CD14-positive monocyte (primary cell): ENCODE measurements at places on chromosomes 2 and 18. TPM values are rescaled to one million over a fixed set of nuclear protein-coding genes. Genes with fewer than 3 reads are reported as not detected.

The ASIC4 gene
- polyA plus RNA-seq, result 0.04 TPM in 1 of 2 replicates, not detected in the other

The NEU2 gene
- polyA plus RNA-seq, result not detected in 2 replicates

The CNRIP1 gene
- 0.05 and 0.09 TPM in 2 replicates for polyA plus RNA-seq

The PCARE gene
- polyA plus RNA-seq, result not detected in 2 replicates

The RAB6D gene
- not detected for polyA plus RNA-seq

The IL1R2 gene
- 6.2 TPM for polyA plus RNA-seq

The TFPI gene
- polyA plus RNA-seq, result not detected

The RANBP2 gene
- 7.0 TPM for polyA plus RNA-seq

The SPATA3 gene
- not detected for polyA plus RNA-seq

The TRIM43 gene
- polyA plus RNA-seq, result not detected

The REG3G gene
- polyA plus RNA-seq, result not detected

The PCGF1 gene
- polyA plus RNA-seq, result 28.2 and 30.5 TPM in 2 replicates

The PRSS56 gene
- polyA plus RNA-seq, result not detected in 2 replicates

The EVX2 gene
- not detected in 2 replicates for polyA plus RNA-seq

The ZNF396 gene
- 1.1 TPM for polyA plus RNA-seq

The CCDC68 gene
- 0.05 and 0.15 TPM in 2 replicates for polyA plus RNA-seq

The AMER3 gene
- not detected for polyA plus RNA-seq

The CHAC2 gene
- 0.20 TPM for polyA plus RNA-seq

The TUBA3E gene
- polyA plus RNA-seq, result not detected in 2 replicates

The NEURL3 gene
- not detected for polyA plus RNA-seq

The KCNS3 gene
- polyA plus RNA-seq, result not detected

The TLX2 gene
- polyA plus RNA-seq, result not detected

The RAX gene
- not detected in 2 replicates for polyA plus RNA-seq

The TFCP2L1 gene
- polyA plus RNA-seq, result 0.24 and 0.65 TPM in 2 replicates

The CERKL gene
- 0.08 and 0.12 TPM in 2 replicates for polyA plus RNA-seq

The METTL21A gene
- polyA plus RNA-seq, result 13.5 and 14.5 TPM in 2 replicates

The LTBP1 gene
- not detected in 2 replicates for polyA plus RNA-seq

The ADAM23 gene
- polyA plus RNA-seq, result not detected

The NOL4 gene
- not detected for polyA plus RNA-seq

The NPPC gene
- polyA plus RNA-seq, result not detected

The PTMA gene
- 602 and 1,062 TPM in 2 replicates for polyA plus RNA-seq

The CHRNG gene
- polyA plus RNA-seq, result not detected

The CCDC74B gene
- not detected for polyA plus RNA-seq

The TBR1 gene
- not detected in 2 replicates for polyA plus RNA-seq

The HJURP gene
- polyA plus RNA-seq, result not detected

The GRB14 gene
- polyA plus RNA-seq, result not detected in 2 replicates

The CSRNP3 gene
- polyA plus RNA-seq, result not detected in 2 replicates

The ALKAL2 gene
- polyA plus RNA-seq, result not detected

The STARD6 gene
- not detected for polyA plus RNA-seq

The ANKRD39 gene
- polyA plus RNA-seq, result 9.0 TPM

The ONECUT2 gene
- polyA plus RNA-seq, result not detected

The COL6A3 gene
- not detected for polyA plus RNA-seq

The SAG gene
- polyA plus RNA-seq, result 0.87 TPM

The KCNK3 gene
- polyA plus RNA-seq, result not detected

The GALR1 gene
- polyA plus RNA-seq, result not detected

The GAL3ST2 gene
- not detected for polyA plus RNA-seq

The PMAIP1 gene
- polyA plus RNA-seq, result 55.7 TPM

The SPDYA gene
- polyA plus RNA-seq, result not detected

The GREB1L gene
- polyA plus RNA-seq, result 0.03 TPM

The RAPGEF4 gene
- not detected for polyA plus RNA-seq

The HOXD1 gene
- not detected in 2 replicates for polyA plus RNA-seq

The DRC1 gene
- not detected for polyA plus RNA-seq
